Cerebellar nuclear complex (tissue), 1 donor: ENCODE measurements at places on chromosomes 6 and 20.

DNA sequence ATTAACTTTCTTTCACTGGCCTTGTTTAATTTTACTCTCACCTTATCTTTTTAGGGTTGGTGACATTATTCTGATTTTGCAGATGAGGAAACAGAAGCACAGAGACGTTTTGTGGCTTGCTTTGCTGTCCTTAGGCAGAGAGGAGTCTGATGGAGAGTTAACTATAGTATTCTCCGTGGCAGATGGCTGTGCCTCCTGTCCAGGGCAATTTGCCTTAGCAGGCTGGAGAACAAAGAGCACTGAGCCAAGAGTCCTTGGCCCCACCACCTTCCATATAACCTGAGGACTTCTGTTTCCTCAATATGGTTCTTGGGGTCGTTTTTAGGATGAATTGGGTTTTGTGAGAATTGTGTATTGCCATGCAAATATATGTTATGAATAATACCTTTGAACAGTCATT, 71.4 kb upstream of the BACH2 start:
- no peak for DNase-seq

DNA sequence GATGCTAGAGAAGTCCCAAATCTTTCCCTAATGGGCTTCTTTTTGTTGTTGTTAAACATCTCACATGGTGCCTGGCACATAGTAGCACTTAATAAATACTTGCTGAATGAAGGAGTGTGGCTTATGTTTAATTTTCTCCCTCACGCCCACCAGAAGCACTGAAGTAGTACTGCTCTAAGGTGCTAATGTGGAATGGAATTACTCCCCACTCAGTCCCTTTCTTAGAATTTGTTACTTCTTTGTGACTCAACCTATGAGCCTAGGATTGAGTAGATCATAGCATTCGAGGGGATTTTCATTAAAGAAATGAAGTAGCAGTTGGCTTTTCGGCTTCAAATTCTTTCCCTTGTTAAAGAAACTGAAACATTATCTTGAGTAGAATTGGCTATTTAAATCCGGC, 192.8 kb downstream of the CLIC5 start:
- no peak for DNase-seq

- no peak for DNase-seq
These were observed 92.5 kb downstream of the CD83 start for GRCh38 chr6:14210077-14210476.

- DNase-seq, result no peak
These were observed 359.7 kb downstream of the ARHGAP18 start for GRCh38 chr6:129350278-129350677.

DNA sequence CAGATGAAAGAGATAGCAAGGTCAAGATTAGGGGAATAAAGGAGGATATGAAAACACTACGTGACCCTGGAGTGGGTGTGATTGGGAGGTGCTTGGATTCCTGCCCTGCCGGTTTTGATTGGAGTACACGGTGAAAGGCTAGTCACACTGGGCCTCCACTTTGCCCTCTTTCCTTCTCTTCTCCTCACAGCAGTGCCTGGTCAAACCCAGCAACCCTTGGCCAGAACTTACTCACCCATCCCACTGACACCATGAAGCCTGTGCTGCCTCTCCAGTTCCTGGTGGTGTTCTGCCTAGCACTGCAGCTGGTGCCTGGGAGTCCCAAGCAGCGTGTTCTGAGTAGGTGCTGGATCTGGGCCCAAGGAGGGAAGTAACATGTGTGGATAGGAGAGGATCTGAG, at the start of gene WFDC13:
Gene WFDC13 (plus strand): TSS at position 166 of the 400 bp plus-strand sequence. CDS start 86 bp downstream, at position 252.
- no peak for DNase-seq

GRCh38 chr6:145668844-145669243, 66.5 kb downstream of the EPM2A start:
- DNase-seq, result no peak

GRCh38 chr20:46803123-46804020, 91.3 kb upstream of the EYA2 start:
- DNase-seq, result no peak

DNA sequence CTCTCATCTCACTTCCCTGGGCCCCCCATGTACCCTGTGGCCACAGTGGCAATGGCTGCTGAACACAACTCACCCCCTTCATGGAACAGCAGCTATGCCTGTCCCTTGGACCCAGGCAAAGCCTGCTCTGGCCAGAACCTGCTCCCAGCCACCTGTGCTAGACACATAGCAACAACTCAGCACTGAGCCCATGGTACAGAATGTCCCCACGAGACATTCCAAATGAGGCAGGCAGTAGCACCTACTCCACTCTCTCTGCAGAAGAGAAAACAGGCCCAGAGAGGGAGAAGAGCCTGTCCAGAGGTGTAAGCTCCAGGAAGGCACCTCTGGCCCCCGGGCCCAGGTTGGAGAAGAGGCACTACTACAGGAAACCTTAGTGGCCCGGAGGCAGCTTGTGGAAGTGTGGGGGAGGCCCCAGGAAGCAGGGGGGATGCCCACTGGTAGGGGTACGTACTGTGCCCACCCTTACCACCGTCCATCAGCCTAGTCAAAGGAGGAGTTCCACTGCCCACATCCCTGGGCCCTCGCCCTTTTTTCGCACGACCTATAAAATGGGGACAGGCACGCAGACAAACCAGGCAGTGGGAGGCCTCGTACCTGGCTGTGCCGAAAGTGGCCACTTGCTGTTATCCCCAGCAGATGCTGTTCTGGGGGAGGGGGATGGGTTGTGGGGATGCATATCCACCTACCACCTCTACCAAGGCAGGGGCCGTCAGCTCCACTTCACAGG, 97.2 kb downstream of the ASXL1 start:
- peak; percentile 13 for DNase-seq

GRCh38 chr6:46720401-46720800, 14.8 kb downstream of the PLA2G7 start:
- no peak for DNase-seq

DNA sequence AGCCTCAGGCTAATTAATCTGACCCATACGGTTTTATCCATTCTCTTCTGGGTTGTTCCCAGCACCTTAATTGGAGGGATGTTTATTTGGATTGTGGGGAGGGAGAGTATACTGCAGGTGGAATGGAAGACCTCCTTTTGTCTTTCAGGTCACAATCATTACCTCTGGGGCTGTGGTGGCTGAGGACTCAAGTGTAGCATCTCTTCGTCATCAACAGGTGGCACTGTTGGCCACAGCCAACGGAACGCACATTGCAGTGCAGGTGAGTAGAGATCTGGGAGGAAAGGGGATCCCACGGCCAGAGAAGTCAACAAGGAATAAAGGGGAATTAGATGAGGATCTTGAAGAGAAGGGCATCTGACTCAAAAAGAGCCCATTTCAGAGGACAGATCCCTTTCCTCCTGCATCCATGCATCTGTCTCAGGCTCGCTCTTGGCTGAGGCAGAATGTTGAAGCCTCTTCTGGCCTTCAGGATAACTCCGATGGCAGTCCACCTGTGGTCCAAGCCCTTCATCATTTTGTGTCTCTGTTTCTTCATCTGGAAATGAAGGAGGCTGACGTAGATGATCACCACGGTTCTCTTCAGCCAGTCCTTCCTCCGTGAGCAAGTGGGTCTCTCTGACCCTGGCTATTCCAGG, 3.2 kb upstream of the DEF6 start:
- peak; percentile 18 for DNase-seq

GRCh38 chr6:144077871-144078270, 17.5 kb downstream of the SF3B5 start:
- no peak for DNase-seq

- no peak for DNase-seq
These were observed 115.9 kb downstream of the KLHL32 start for GRCh38 chr6:97040355-97040860.

GRCh38 chr6:47464052-47464451, 13.5 kb upstream of the CD2AP start:
- DNase-seq, result no peak

DNA sequence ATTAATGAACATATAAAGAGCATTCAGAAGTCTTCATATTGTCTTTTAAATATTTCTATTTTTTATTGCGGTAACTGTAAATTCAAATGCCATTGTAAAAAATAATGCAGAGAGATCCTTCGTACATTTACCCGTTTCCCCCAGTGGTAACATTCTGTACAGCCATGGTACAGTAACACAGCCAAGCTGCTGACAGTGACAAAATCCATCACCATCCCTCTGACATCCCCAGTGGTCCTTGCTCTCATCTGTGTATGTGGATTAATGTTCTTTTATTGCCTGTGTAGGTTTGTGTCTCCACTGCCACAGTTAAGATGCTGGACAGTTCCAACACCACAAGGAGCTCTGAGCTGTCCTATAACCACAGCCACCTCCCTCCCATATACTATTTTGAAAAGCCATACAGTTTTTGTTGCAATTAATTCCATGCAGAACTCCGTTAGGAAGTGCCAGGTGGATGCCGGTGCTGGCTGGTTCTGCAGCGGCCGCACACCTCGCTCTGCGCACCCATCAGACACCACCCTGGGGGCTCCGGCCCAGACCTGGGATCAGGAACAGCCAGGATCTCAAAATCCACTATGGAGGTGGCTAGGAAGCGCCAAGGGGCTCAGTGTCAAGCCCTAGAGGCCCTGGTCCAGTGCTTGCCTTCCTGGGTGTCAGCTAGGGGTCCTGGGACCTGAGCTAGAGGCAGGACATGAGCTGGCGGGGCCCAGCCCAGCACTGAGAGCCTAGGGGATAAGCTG, 93.1 kb upstream of the PMEPA1 start:
- DNase-seq, result no peak

- DNase-seq, result no peak
These were observed 86.8 kb downstream of the GJA1 start for GRCh38 chr6:121522265-121522664.

- no peak for DNase-seq
These were observed 281.1 kb downstream of the SYNE1 start for GRCh38 chr6:152356016-152356415.

DNA sequence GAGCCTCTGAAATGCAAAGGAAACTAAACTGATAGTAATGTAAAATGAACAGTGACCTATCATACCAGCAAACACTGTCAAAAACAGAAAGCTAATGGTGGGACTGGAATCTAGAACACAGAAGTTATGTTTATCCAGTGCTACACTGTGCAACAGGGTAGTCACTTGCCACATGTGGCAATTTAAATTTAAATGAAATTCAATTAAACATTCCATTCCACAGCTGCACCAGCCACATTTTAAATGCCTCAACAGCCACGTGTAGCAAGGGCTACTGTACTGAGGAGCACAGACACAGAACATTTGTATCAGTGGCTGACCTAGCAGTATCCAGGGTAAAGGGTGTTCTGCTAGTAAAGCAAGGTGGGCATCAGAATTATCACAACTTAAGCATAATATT, 5.6 kb upstream of the POLR1H start:
- DNase-seq, result no peak

DNA sequence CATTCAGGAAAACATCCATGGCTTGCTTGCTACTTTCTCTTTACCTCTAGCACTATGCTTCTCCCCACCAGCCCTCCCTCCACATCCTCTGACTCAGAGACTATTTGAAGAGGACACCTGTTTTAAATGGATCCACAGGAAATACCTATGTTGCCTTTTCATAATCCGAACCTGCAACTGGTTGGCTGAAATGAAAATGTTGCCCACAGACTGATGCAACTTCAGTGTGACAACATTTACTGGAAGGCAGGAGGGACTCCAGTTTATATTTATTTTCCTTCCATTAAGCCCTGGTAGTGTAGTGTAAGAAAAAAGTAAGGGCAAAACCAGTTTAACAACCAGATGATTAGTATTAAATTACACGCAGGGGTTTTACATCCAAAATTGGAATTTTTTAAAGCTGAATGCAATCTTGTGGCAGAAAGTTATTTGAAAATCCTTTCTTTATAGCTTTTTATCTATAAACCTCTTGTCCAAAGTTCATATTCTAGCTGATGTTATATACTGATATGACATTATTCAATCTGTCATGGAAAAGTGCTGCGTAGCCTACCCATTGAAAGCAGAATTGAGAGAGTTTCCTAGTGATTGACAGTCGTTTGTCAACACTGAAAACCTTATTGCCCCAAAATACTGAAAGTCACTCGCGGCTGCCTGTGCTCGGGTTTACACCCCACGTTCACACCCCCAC, 881 bp upstream of the AIG1 start:
- DNase-seq, result no peak

DNA sequence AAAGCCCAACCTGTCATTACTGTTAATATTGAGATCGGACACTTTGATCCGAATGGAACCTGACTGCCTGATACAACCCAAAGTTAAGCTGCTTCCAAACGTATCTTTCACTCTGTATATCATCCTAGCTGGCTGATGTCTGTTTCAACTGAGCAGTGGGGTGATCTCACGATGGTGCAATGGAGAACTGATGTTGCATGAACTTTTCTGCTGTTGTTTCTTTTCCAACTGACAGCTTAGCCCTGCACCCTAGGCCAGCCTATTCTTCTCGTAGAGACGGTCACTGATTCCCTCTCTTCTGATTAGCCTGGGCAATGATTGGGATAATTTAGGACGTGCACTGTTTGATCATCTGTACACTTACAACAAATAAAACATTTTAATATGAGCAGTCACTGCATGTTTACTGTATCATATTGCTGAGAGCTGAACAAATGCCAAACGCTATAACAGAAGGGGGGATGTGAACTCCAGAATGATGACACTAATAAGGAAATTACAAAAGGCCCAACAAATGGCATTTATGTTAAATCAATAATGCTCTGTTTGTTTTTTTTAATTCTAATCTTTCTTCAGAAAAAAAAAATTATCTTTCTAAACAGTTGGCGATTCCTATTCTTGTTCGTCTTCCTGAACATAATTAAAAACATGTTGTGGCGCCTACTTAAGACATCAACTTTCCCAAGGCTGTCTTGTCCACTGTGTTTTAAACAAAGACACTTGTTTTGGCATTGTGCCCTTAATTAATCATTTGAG, 184.8 kb downstream of the ZNF217 start:
- DNase-seq, result no peak

DNA sequence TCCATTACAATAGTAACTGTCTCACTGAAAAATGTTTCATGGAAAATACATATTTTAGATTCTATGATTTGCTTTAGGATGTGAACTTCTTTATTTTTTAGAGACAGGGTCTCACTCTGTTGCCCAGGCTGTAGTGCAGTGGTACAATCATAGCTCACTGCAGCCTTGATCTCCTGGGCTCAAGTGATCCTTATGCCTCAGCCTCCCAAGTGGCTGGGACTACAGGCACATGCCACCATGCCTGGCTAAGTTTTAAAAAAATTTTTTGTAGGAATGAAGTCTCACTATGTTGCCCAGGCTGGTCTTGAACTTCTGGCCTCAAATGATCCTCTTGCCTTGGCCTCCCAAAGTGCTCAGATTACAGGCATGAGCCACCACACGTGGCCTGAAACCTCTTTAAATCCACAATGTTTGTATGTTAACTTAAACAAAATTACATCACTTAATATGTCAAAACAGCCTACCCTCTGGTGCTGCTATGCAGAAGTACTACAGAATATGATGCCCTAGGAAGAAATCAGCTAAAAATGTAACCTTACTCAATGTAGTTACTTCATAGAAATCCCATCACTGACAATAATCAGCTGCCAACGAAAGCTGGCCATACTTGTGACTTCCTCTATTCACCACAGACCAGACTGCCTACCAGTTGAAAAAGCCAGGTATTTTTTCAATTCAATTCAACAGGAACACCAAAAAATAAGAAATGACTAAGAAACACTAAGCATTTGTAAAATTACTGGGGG, 17.6 kb downstream of the EEF1A1 start:
- DNase-seq, result no peak
